ENCODE measurements at places on chromosomes 1 and 21.

DNA sequence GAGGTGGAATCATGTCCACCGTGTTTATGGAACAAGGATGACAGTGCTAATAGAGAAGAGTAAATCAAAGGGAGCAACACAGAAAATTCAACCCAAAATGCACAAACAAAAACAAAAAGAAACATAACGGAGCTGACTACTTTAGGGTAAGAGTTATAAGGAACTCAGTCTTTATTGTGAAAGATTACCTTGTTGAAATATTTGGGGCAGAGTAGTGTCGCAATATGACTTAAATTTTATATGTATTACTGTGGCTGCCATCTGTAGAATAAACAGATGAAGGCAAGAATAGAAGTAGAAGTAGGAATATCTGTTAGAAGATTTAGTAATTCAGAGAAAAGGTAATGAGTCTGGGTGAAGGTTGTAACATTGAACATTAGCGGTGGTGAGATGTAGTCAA lies 913.9 kb downstream of the BRINP3 start:
- DNase-seq = no peak

DNA sequence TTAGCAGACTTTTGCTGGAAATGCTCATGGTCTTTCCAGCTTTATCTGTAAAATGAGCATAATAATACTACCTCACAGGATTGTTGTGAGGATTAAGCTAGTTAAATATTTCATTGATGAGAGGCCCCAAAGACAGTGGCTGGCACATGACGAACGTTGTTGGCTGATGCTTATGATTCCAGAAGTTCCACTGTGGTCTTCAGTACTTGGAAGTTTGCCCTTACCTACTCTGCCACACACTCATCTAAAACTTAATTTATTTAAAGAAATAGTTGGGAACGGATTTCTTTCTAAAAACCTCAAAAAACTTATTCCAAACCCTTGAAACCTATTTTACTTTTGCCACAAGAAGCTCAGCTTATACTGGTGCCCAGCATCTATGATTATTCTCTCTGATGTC lies 170.7 kb downstream of the DHRS3 start:
- peak; percentile 49 for DNase-seq

DNA sequence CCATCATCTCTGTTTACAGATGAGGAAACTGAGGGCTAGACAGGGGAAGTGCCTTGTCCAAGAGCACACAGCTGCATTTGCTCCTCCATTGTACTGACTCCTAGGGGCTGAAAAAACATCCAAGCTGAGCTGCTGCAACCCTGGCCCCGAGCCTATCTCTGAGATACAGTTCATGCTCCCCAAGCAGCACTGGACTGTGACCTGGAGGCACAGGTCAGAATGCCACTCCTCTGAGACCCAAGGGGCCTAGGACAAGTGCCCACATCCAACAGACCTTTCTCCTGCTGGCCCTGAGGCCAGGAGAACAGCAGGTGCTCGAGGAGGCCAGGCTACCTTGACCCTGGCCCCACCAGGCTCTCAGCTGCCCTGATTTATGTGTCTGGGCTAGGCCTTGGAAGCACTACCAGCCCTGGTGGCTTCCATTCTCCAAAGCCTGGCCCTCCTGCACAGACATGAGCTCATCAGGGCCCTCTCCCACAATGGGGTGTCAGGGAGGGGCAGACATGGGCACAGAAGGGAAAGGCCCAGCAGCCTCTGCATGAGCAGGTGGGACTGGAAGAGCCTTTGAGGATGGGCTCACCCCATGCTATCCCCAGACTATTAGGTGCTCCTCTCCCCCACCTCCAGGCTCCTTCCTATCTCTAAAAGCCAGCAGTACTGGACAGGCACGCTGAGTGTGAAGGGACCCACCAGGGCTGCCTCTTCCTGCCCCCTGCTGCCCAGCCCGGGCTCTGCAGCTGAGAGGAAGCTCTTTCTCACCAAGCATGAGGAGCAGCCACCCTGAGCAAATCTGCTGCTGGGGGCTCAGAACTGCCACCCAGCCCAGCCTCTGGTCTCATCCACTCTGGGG lies 18.8 kb downstream of the ADGRB2 start:
- peak; percentile 71 for DNase-seq

- DNase-seq = no peak
Measured at GRCh38 chr1:50378770-50379169, 44.5 kb downstream of the DMRTA2 start.

GRCh38 chr1:19359357-19359756 lies 47.2 kb downstream of the SLC66A1 start:
- no peak for DNase-seq

DNA sequence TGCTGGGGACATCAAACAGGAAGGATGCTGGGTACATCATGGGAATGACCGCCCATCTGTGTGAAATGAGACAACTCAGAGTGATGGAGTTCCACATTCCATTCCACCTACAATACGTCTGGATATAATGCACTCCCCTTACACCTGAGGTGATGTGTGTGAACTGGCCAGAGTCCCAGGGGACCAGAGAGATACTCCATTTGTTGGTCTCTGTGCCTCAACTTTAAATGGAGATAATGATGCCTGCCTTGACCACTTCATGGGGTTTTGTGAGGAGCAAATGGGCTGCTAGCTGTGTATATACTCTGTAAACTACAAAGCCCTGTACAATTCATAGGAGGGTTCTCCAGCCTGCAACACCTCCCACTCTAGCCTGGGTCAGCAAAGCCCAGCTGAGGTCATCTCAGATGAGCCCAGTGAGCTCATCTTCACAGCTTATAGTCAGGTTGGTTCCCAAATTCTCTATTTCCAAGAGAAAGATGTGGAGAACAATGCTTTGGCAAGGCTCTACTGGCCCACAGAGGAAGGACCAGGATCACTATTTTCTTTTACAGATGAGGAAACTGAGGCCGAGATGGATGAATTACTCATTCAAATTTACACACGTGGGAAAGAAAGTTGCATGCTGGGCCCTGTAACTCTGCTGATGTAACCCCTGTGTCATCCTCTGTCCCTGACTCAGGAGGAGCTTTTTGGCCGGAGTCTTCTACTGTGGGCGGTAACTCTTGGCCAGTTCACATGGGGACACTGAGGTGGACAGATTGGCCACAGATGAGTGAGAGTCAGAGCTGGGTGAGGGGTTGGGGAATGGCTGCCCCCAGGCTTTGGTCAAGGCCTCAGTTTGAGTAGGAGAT lies 105.6 kb upstream of the GCLM start:
- DNase-seq = peak; percentile 80

- no peak for DNase-seq
Measured at GRCh38 chr1:107309962-107310361, 169.1 kb downstream of the NTNG1 start.

DNA sequence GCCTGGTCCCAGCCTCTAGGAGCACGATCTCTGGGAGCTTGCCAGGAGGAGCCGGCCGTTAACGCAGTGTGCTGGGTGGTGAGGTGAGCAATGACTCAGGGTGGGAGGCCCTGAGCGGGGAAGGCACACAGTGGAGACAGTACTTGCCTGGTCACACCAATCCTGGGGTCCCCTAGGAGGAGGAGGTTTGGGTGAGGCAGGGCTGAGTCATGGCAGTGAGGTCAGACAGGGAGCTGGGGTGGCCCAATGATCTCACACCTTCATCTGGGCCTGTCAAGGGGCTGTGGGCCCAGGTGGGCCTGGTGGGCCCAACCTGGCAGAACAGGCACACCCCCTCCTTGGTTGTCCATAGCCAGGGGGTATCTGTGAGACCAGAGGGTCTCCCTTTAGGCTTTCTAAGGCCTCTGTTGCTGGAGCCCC lies 8.6 kb upstream of the EDN2 start:
- DNase-seq = peak; percentile 97

DNA sequence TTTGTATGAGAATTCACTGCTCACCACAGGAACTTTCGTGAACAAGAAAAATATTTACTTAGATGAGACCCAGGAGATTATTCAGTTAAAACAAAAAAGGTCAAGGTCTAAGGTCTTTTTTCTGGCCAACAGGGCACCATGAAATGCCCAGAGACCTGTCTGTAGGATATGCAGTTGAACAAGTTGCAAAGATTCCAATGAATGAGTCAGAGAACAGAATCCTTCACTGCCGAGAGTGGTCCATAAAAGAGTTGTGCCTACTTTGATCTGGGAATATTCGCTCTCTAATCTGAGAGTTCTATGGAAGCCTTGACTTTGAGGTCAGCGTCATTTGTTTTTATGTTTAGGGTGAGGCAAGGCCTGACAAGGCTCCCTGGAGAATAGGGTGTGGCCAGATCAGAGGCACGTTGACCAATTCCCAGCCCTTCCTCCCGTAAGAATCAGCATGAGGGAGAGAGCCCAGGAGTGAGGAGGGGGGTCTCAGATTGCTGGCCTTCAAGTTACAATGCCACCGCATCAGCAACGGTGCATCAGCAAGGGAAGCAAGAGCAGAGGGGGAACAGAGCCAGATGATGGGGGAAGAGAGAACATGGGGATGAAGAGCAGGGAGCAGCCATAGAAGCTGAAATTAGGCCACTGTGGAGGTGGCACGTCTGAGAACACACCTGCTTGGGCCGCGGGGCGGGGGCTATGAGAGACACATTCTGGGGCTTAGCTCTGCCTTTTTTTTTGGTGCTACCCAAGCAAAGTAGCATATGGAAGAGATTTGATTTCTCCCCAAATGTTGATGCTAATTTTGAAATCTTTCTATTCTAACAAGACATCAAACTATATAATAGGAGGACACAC lies 206.4 kb upstream of the RAB4A start:
- DNase-seq = no peak

GRCh38 chr1:115951560-115951959 lies 24.8 kb upstream of the SLC22A15 start:
- no peak for DNase-seq

GRCh38 chr21:45822429-45823099 lies 159.0 kb upstream of the COL6A1 start:
- DNase-seq = no peak

DNA sequence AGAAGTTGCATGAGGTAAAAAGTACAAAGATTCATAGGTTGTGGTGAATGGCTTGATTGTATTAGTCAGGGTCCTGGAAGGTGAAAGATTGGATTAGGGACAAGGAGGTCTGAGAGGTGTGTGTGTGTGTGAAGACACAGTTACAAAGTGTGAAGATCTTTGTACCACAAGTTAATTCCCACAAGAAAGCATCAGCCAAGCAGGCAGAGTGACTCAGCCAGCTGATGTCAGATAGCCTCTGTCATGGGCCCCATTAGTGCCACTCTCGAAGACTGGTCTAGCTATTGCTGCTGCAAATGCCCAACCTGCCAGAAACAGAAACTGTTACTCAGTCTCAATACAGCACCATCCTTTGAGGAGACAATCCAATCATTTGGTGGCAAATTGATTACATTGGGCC lies 96.5 kb downstream of the DTL start:
- no peak for DNase-seq

GRCh38 chr1:172770071-172770470 lies 111.2 kb downstream of the FASLG start:
- no peak for DNase-seq

GRCh38 chr1:226274138-226274537 lies 34.8 kb downstream of the LIN9 start:
- no peak for DNase-seq

- DNase-seq = peak; percentile 89
Measured at GRCh38 chr1:153572569-153573015, 6.9 kb upstream of the S100A2 start.

DNA sequence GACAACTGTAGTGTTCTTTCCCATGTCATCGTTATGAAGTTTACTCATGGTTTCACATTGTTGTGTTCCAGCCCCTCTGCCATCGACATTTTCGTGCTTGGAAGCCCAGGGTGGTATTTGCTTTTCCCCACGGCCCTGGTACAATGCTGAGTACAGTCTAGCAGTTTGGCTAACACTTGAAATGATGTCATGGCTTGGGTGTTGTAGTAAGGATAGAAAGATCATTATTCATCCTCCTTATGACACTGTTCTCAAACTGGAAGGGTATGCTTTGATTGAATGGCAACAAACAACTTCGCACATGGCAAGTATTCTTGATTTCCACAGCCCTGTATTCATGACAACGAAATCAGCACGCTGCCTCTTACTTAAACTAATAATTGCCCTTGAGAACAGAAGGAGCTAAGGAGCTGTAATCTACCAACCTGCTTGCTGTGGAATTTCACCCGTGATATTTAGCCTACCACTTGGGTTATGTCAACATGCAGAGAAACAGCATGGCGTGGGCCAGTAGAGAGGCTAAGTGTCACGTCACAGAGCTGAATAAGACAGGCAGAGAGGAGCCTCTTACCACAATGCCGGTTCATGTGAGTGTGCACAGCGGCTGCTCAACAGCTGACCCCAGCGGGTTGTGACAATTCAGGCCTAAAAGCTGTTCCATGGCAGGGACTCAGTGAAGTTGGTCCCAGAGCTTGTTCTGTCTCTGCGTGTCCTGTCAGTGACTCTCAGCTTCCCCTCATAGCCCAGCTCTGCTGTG lies 73.9 kb downstream of the KCNJ6 start:
- no peak for DNase-seq

DNA sequence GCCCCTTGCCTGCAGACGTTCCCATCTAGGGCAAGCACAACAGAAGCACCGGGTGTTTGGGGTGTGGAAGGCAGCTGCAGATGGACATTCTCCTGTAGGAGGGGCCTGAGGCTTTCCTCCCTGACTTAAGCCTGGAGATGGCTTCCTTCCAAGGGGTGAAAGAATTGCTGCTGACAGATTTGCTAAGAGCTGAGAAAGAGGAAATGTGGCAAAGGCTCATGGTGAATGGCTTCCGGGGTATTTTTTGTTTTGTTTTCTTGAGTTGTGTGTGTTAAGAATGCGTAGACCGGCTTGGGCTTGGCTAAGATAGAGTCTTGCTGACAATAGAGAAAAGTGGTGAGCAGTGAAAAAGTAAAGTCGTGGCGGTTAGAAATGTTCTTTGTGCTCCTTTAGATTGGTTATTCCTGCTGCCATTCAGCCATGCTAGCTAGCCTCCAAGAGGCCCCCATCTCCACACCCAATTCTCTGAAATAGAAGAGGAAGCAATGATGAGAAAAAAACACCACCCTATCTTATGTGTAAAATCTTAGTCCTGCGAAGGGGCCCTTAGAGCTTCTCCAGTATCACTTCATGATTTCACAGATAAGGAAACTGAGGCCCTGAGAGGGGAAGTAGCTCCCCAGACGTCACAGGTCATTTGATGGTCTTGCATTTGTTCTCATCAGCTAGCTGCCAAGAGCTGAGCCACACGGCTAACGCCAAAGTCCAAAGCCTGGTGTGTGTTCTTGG lies 36.9 kb downstream of the EIF2D start:
- DNase-seq = peak; percentile 98

DNA sequence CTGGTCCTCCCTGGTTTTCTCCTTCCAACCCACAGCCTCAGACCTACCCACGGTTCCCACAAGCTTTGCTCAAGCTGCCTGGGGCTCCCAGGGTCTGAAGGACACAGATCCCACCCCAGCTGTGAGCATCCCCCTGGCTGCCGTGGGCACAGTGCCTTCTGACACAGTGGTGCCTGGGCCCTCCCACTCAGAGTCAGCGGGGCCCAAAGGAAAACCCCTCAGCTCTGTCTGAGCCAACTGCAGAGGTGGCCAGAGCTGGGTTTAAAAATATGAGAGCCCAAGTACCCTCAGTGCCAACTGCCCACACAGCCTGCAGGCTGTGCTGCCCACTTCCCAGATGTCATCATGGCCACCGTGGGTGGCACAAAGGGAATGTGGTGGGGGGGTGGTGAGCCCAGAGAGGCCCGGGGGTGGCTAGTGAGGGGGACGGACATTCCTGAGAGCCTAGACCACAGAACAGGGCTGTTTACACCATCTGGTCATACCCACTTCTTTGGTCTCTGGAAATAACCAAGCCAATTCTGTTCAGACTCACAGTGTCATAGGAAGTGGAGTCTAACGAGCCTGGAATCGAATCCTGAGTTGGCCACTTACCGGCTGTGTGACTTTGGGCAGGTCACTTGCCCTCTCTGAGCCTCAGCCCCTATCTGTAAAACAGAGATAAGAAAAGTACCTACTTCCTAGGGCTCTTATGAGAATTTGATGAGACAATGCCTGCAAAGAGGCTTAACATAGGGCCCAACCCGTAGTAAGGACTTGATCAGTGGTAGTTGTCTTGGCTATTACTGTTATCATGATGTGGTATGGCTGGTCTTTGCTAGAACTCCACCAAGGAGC lies 85.5 kb downstream of the CAMK2N1 start:
- no peak for DNase-seq

All from cardiac fibroblast (primary cell).